ENCODE measurements at places on chromosomes 12 and 14. TPM values are rescaled to one million over a fixed set of nuclear protein-coding genes. Genes with fewer than 3 reads are reported as not detected.

DNA sequence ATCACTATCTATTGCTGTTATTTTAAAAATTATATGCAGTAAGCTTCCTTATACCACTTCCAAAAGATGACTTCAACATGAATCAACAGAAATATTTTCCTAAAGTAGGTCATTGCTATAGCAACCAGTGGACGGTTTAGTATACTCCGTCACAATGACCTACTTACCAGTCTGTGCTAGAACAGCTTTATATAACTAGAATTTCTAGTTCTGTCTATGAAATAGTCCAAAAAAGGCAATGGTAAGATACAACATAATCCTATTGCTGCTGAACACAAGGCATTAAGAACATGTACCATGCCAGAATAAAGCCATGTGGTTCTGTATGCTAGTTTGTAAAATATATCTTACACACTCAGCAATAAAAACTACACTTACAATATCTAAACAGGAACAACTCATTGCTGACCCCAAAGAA, 40.7 kb upstream of the MTERF2 start:
- DNase-seq: no peak

- DNase-seq: no peak
These were observed 320.0 kb upstream of the ATP2B1 start for GRCh38 chr12:90028635-90029051.

DNA sequence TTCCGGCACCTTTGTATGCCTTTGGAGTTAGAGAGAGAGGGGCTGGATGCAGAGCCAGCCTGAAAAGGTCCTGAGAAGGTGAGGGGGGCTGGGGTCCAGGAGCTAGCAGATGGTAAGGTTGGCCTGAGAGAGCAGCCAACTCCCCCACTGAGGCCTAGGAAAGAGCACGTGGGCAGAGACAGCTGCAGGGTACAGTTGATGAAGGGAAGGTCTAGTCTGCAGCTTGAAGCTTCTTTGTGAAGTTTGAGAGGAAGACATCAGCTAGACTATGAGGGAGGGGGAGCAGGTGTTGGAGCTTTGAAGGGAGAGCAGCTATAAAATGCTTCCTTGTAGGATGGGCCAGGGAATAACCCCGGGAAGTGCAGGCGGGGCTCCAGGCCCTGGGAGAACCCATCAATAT, 289.3 kb upstream of the AMIGO2 start:
- DNase-seq: no peak

DNA sequence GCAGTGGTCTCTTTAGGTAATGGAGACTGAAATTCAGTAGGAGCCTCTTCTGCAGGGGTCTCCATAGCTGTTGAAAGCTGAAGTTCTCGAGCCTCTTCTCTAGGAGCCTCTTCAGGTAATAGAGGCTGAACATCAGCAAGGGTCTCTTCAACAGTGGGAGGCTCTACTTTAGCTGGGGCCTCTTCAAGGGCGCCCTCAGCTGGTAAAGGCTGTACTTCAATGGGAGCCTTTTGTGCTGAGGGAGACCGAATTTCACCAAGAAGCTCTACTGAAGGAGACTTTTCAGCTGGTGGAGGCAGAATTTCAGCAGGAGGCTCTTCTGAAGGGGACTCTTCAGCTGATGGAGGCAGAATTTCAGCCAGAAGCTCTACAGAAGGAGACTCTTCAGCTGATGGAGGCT, 1.5 kb downstream of the FSCB start:
- no peak for DNase-seq

GRCh38 chr14:67405771-67406170, 6.2 kb downstream of the PLEK2 start:
- no peak for DNase-seq

DNA sequence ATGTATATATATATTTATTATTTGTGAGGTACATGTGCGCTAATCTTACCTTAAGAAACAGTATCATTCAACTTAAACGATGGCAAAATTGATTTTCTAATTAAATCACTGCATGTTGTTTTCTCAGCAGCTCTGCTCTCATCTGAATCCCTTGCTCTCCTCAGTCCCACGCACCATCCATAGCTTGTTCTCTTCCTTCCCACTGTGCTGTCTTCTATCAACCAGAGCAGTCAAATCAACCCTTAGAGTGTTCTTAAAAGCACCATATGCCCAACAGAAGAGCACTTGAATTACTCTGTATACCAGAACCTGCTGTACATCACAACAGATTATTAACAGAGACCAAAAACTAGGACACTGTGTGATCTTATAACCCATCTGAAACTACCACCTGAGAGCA, 209.4 kb upstream of the G2E3 start:
- DNase-seq: no peak

DNA sequence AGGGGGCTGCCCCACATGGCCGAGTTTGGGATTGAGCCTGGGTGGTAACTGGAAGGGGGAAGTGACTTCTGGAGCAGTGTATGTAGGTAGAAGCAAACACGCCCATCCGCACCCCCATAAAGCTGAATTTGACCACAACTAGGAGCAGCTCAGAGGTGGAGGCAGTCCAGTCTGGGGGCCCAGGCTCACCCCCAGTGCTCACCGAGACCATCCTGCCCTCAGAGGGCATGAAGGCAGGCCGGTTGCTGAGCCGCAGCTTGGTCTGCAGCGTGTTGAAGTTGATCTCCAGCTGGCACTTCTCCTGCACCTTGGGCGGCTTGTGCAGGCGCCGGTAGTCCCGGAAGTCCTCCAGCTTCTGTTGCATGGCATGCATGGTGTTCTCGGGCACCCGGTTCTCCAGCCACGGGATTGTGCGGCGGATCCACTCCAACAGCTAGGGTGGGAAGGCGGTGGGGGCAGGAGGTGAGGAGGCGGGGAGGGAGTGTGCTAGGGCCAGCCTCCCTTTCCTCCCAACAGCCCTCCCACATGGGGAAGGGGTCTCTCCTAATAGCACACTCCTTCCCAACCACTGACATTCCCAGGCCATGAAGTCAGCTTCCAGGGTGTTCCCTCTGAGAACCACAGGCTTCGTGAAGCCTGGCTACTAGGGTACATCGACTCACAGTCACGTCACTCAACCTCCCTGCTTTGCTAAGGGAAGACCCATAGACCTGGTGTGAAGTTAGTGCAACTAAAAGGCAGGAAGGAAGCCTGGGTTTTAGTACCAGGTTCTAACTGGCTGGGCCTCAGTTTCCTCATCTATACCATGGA, 87.0 kb downstream of the ACTN1 start:
- DNase-seq: no peak

GRCh38 chr12:22700106-22700505, 75.1 kb downstream of the ETNK1 start:
- DNase-seq: no peak

GRCh38 chr12:70221626-70222025, 21.6 kb upstream of the CNOT2 start:
- no peak for DNase-seq

GRCh38 chr12:117874842-117875434, 93.9 kb downstream of the KSR2 start:
- DNase-seq: peak; percentile 68

DNA sequence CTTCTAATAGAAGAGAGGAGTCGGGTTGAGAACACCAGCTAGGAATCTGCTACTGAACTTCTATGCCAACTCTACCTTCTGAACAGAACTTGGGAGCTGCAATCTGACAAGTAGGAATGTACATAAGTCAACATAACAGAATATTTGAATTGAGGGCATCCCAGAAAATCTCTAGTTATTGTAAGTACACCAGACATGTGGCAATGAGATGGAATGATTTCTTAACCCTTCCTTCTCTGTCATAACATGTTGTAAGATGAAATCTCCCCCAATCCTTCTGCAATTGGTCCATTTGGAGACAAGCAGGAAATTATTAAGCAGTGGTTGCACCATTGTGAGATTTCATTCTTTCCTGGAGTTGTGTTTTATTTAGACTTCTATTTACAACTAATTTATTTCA, 68.7 kb upstream of the TMPO start:
- DNase-seq: no peak

GRCh38 chr14:52422650-52423356, 108.7 kb downstream of the PTGER2 start:
- DNase-seq: no peak

DNA sequence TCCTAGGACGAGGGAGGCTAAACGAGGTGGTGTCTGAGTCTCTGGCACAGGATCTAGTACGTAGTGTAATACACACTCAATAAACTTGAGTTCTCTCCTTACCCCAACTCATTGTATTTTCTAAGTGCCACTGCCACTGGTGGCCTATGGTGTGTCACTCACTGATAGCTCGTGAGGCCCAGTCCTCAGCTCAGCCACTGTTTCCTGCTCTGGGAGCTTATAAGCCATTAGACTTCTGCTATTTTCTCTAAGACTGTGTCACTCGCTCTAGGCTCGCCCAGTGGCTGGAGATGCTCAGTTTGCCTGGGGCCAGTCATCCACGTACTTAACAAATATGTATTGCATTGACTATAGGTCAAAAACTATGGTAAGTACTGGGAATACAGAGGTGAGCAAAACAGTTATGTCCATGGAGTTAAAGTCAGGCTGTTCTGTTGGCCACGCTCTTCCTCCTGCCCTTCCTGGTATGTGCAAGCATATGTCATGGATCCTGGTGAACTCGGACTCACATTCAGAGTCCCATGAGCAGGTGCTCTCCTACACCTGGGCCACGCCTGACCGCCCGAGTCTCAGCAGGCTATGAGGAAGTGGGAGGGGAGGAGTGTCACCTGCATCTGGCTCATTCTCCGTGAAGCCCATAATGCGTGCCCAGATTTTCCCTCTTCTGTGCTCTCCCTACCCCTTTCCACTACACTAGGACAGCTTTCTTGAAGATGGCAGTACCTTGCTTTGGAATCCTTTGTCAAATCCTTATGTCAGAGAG, 41.6 kb downstream of the DEGS2 start:
- no peak for DNase-seq

DNA sequence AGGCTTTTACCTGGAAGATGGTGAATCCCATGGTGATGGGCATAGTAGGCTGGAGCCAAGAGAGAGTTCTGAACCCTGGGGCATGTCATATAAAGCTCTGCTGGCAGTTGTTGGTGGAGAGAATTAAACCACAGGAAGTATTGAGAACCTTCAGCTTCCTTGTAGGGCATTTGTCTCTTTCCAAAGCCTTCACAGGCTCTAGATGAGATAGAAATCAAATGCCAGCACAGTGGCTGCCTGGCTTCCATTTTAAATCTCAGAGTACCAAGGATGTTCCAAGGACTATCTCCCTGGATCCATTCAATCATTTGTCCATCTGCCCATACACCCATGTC, 369.6 kb downstream of the DPF3 start:
- DNase-seq: no peak

DNA sequence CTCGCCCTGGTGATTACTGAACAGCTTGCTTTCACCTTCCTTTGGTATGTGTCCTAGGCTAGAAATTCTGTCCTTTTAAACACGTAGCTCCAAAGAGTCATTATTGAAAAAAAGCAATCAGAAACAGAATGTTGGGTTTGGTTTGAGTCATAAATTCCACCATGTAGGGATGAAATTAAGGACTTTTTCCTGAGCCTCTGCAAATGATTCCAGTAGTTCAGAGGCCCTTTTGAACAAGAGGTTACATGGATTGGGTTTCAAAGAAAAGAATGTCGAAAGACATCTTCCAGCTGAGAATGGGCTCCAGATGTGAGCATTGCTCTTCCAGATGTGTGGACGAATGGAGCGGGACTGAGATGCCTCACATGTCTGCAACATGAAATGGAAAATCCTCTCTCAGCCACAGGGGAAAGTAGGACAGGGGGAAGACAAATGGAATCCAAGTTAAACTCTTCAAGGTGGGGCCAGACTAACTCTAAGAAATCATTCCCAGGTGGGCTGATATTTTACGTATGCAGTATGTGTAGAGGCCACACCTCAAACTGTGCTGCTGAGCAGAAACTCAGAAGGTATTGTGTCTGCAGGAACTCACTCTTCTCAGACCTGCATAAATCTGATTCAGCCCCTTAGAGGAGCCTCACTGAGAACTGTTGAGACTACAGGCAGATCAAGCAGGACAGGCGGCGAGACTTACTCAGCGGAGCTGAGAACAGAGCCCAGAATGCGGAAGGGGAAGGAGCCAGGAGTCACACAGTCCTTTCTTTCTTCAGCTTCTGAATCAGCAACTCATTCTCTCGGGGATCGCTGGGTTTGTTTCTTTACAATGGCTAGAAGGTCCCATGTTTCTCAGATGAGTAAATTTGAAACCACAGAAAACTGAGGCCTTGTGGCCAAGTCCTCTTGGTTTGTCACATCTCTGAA, 23.3 kb upstream of the EMP1 start:
- peak; percentile 39 for DNase-seq

- no peak for DNase-seq
These were observed 13.4 kb downstream of the ALDH2 start for GRCh38 chr12:111780166-111780565.

DNA sequence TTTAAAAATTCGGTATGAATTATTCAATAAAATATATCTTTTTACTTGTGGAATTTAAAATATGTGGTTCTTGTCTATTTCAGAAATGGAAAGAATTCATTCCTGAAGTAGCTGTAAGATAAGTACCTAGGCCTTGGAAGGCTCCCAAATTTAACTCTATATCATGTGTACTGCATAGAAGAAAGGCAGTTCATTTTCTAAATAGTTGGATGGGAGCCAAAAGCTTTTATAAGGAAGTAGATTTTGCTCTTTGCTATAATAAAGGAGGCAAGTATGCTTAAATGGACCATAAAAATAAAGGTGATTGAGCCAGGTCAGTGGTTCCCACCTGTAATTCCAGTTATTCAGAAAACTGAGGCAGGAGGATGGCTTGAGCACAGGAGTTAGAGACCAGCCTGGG, 187.5 kb downstream of the ATXN7L3B start:
- no peak for DNase-seq

DNA sequence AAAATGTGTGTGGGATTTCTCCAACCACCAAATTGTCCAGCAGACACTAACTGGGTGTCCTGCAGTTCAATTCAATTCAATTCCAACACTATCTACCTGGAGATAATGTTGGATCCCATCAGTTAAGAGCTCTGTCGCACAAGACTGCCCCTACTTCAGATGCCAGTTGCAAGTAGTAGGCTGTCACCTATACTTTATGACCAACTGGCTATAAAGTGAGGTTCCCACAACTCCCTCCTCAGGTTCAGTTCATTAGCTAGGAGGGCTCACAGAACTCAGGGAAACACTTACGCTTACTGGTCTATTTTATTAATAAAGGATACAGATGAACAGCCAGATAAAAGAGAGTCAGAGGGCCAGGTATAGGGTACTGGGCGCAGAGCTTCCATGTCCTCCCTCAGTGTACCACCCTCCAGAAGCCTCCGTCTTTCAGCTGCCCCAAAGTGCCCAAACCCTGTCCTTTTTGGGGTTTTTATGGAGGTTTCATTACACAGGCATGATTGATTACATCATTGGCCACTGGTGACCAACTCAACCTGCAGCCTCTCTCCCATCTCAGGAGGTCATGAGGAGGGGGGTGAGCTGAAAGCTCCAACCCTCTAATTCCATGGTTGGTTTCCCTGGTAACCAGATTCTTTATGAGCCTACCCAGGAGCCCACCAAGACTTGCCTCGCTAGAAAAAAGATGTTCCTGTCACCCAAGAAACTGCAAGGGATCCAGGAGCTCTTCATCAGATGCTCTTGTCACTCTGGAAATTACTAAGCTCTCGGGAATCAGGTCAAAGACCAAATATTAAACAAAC, 7.5 kb upstream of the SERPINA5 start:
- DNase-seq: no peak

GRCh38 chr14:69288011-69288771, 28.2 kb downstream of the GALNT16 start:
- DNase-seq: no peak

- no peak for DNase-seq
These were observed 46.7 kb upstream of the TCL1A start for GRCh38 chr14:95760596-95760995.

GRCh38 chr12:108268397-108268796, 70.7 kb downstream of the CMKLR1 start:
- no peak for DNase-seq

Gene POTEG
- not detected for total RNA-seq

Gene BICDL1
- 62.4 TPM for total RNA-seq

Gene STAC3
- total RNA-seq: 9.9 TPM

Gene FOXM1
- total RNA-seq: 142 TPM

Gene NRXN3
- total RNA-seq: not detected

Gene KRT6A
- not detected for total RNA-seq

Gene CLEC2B
- 55.2 TPM for total RNA-seq

Data from activated CD8-positive, alpha-beta T cell treated with anti-CD3 and anti-CD28 coated beads, Interleukin-2, amount 10 ng/mL, durations not matched to agents 7 days and 5 days (primary cell).